Natural killer cell treated with Interleukin-12 subunit alpha and Interleukin-12 subunit beta and Interleukin-15 and Interleukin-18, amount 100 ng/mL, for 72 hours (primary cell): ENCODE measurements at places on chromosomes 3 and 15.

DNA sequence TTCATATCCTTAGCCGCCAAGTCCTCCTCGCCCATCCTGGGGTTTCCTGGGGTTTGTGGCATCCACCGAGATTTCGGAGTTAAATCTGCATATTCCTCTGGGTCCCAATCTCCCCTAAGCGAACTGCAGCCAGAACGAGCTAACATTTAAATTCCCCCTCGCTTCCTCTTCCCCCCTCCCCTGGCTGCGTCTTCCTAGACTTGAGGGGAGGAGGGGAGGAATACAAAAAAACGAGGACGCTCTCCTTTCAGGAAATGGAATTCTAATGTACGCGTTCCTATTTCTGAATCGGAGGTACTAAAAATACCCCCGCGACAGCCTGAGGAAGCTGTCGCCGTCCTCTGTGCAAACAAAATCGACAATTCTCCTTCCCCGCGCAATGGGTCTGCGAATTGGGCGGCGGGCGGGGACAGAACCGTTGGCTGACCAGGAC lies 5.6 kb downstream of the FEZF2 start:
- DNase-seq: no peak

DNA sequence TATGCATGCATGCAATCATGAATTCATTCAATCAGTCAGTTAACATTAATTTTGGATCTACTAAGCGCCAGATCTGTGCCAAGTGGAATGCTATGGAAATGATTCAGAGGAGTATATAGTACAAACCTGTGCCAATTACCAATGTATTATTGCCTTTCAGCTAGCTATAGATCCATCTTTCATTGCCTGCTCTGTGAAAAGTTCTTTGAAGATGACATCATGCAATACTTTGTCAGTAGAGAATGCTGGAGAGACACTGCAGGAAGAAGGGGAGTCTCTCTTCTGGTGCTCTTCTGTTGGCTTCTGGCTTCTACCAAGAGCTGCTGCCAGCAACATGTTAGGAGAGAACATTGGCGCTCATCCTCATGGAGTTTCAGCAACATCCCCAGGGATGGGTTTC lies 81.0 kb upstream of the LMCD1 start:
- DNase-seq: no peak

GRCh38 chr3:150249779-150250470 lies 158.2 kb upstream of the TSC22D2 start:
- DNase-seq: no peak

- DNase-seq: no peak
Measured at GRCh38 chr3:189262746-189263145, 91.0 kb downstream of the TPRG1 start.

DNA sequence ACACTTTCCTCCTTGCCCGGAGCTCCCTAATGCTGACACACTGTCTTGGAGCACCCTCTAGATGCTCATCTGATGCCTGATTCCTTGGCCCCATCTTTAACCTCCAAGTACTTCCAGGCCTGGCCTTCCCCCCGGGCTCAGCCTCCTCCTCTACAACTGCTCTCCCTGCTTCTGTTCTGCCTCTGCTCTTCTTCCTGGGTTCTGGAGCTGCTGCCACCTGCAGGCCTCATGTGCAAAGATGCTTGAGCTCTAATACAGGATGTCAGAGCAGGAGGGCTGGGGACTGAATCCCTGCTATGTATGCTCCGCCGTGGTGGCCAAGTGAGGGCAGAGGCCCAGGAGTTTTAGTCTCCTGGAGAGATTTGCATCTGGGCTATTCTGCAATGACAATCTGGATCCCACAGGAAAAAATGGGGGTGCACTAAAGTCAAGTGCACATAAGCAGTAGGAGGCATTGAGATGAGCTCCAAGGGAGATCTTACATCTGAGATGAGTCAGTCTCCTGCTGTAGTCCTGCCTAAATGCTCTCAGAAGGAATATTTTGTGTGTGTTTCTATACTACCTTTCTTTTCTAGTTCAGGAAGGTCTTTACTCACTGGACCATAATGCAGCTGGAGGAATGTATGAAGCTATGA lies 296.3 kb downstream of the UACA start:
- no peak for DNase-seq

- no peak for DNase-seq
Measured at GRCh38 chr15:80942266-80942665, 47.4 kb downstream of the MESD start.

DNA sequence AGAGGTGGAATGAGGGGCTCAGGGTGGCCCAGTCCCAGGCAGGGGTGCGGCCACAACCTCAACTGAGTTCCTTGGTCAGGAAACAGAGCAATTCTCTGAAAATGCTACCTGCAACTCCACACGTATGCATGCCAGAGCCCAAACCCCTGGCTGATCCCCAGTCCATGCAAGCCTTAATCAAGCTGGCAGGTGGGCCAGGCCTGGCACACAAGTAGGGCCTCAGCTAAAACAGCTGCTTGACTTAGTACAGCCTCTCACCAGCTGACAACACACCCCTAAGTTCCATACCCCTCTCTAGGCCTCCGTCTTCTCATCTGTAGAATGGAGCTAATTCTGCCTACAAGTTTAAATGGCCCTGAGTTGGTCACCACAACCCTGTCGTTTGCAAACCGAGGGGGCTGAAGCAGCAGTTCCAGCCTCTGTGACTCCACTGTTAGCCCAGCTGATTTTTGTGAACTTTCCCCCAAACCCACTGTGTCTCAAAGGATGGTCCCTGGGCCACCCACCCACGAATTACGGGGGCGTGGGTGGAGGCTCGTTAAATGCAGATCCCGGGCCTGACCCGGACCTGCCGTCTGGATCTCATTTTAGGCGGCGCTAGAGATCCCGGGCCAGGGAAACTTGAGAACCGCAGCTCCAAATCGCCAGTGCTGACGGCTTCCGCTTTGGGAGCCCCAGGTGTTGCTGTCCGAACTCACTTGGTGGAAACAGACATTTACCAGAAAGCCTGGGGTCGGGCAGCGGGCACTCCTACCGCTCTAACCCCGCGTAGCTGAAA lies 927 bp downstream of the CHDH start:
- no peak for DNase-seq

- DNase-seq: no peak
Measured at GRCh38 chr3:68436619-68437401, 495.5 kb downstream of the TAFA4 start.

DNA sequence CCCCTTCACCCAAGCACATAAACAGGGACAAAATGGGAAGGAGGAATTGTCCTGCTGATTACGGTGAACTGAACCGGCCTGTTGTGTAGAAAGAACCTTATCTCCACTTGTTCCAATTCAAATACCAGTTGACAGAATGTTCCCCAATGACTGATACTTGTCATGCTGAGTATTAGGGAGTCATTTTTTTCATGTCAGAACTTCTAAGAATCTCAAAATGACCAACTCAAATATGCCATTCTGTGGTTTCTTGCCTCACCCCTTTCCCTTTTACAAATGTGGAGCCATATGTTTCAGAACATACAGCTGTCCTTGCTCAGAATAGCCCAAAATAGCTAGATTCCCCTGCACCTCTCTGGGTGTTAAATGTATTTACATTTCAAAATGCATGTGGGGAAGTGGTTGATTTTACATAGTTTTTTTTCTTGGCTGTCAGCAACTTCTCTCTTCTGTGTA lies 405.9 kb upstream of the TBL1XR1 start:
- no peak for DNase-seq

DNA sequence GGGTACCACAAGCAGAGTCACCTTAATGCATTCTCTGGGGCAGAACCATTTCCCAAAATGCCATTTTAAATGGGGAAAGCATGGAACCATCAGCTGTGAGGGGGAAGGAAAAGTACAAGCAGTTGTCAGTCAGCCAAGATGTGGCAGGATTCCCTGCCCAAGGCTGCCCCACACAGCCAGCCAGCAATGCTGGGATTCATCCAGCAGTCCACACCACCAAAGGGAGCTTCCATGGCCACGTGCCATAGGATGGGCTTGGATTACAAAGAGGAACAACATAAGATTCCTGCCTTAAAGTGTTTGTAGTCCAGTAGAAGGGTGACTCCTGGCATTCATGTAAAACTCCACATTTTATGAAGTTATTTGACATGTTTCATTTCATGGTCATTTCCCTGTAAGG lies 233.3 kb downstream of the SHOX2 start:
- DNase-seq: no peak

DNA sequence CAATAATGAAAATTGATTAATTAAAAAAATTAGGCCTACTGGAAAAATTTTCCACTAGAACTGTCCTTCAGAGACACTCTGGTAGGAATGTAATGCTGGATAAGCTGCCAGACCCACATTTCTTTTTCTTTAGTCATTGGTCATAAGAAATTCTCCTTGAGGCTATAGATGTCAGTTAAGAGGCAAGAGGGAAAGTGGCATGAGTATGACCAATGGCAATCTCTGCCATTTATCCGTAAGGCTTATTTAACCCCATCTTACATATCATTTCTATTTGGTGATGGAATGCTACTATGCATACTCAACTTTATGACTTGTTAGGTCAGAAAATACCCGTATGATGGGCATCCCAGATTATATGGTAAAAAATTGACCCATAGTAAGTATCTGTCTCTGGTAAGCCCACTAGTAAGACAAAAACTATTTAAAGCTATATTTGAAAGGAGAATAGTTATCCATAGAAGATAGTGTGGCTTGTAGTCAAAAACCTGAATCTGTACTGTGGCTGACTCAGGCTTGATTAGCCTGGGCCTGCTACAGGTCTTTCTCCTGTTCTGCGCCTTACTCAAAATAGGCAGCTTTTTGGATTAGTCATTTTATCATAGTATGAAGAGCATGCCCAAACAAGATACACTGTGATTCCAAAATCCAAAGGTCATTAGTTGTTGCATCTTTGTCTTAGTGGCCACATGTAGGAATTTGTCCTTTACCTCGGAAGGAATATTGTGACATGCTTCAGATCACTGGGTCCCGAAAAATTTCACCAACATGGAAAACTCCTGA lies 314.7 kb downstream of the PYDC2 start:
- no peak for DNase-seq

GRCh38 chr3:141486746-141487520 lies at the start of gene RASA2:
RASA2 (plus strand) TSS chr3:141487027; CDS start chr3:141487084, 57 bp downstream.
- peak; percentile 78 for DNase-seq

GRCh38 chr15:62953496-62954045 lies 89.0 kb upstream of the TPM1 start:
- no peak for DNase-seq

DNA sequence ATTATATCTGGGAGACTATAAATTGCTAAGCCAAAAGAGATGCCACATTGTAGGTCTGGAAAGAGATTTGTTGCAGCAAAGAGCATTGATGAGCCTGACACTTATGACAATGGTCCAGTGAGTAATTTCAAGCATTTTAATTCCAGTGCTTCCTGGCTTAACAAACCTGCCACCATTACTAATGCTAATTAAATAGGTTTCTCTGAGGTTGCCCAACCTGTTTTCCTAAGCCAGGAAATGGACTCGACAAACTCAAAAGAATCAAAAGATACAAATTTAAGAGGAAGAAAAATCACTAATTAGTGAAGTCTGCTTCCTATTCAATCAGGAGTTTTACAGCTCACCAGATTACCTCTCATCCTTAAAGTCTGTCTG lies 36.7 kb upstream of the CTDSPL start:
- DNase-seq: no peak

GRCh38 chr3:14157951-14158350 lies 20.4 kb downstream of the XPC start:
- DNase-seq: no peak

DNA sequence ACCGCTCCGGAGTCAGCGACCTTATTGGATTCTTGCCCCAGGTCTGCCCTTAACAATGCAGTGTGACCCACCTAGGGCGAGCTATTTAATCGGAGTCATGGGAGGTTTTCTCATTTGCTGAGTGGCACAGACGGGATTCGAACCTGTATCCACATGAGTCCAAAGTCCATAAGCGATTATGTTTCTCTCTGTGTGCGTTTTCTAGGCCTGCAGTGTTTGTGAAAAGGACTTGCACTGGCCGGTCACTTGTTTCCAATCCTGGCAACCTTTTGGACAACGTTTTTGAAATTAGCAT lies 691 bp upstream of the HDGFL3 start:
- no peak for DNase-seq

- DNase-seq: no peak
Measured at GRCh38 chr3:72887705-72888545, at the start of gene GXYLT2. GXYLT2 (plus strand) TSS chr3:72888046; CDS start chr3:72888234, 188 bp downstream.

- no peak for DNase-seq
Measured at GRCh38 chr3:23319366-23320312, 116.5 kb downstream of the UBE2E2 start.

GRCh38 chr3:98764472-98764884 lies 1.3 kb downstream of the ST3GAL6 start:
- DNase-seq: no peak
